ENCODE measurements at places on chromosomes 7 and 10.

- DNase-seq: no peak
Measured at GRCh38 chr7:153185936-153186335, 426.4 kb downstream of the ACTR3B start.

- DNase-seq: no peak
Measured at GRCh38 chr7:12601302-12601869, 30.9 kb downstream of the SCIN start.

- no peak for DNase-seq
Measured at GRCh38 chr10:33352175-33352574, 17.7 kb upstream of the NRP1 start.

- DNase-seq: no peak
Measured at GRCh38 chr10:122590153-122590552, 29.6 kb downstream of the DMBT1 start.

DNA sequence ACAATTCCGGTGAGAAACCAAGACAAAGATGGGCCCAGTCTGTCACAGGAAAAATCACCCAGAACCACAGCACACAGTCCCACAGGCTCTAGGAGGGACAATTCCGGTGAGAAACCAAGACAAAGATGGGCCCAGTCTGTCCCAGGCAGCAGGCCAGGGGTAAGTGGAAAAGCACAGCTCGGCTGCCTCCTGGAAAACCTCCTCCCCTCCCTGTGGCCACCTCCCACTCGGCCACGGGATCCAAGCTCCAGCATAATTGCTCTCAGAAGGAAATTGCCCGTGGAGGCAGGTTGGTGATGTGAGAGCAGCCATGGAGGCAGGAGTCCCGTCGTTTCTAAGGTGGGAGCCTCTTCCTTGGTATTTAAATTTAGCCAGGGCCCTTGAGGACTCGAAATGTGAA, 95.7 kb downstream of the PLXNA4 start:
- DNase-seq: no peak

DNA sequence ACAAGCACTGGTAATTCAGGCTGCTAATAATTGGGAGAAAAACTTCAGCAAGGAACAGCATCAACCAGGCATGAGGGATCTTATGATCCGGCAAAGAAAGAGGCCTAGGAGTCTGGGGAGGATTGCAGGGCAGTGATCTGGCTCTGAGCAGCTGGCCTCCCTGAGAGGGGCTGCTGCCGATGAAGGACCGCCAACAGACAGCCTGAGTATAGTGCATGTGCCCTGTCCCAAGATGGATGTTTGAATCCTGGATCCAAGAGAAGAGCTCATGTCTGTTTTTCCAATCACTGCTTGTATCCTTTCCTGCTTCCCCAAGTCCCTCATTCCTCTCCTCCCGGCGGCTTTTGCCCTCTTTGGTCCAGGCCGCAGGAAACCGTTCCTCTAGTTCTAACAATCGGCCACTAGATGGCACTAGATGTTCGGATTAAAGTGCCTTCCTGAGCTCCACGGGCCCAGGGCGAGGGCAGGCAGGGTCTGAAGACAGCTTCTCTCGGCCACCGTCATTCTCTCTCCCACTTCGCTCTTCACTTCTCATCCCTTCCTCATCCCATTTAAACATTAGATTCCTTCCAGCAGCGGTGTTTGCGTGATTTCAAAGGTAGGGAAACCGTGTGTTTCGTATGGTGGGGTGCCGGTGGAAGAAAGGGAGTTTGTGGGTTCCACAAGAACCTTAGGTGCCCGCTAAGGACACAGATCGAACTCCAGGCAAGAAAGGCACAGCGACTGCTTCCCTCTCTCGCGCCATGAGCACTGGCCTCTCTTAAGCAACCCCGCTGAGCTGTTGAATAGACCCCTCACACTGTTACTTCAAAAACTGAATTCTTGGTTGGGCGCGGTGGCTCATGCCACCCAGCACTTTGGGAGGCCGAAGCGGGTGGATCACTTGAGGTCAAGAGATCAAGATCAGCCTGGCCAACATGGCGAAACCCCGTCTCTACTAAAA, 82.4 kb downstream of the ADCYAP1R1 start:
- DNase-seq: no peak

GRCh38 chr10:97475936-97476594, 22.2 kb downstream of the MMS19 start:
- no peak for DNase-seq
